ENCODE measurements at places on chromosomes 3 and 15.

- DNase-seq = no peak
Observed at GRCh38 chr15:40590667-40591050, 3.4 kb upstream of the KNL1 start.

- DNase-seq = no peak
Observed at GRCh38 chr3:138023754-138024153, 13.8 kb downstream of the CLDN18 start.

- DNase-seq = no peak
Observed at GRCh38 chr3:12159227-12159601, 502 bp upstream of the TIMP4 start.

DNA sequence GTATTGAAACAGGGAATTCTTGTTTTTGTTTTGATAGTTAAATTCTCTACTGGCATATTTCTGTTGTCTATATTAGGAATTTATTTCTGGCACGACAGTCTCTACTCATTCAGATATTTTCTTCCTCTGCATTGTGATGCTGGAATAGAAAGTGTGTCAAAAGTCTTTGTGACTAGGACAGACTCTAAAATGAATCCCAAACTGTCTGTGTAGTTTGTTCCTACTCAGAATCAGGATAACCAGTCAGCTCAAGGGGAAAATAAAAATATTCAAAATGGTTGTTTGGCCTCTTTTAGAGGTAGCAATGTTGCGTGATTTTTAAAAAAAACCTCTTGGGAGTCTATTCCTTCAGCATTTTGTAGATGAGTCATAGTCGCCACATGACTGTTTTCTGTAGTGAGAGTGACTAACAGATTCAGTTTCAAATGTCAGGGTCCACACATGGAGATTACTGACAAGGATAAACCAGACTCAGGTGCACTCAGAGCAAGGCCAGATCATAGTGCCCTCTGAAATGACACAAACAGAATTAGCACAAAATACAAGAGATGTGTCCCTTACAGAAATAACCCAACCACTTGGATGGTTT lies 13.1 kb downstream of the SLC7A14 start:
- DNase-seq = no peak

DNA sequence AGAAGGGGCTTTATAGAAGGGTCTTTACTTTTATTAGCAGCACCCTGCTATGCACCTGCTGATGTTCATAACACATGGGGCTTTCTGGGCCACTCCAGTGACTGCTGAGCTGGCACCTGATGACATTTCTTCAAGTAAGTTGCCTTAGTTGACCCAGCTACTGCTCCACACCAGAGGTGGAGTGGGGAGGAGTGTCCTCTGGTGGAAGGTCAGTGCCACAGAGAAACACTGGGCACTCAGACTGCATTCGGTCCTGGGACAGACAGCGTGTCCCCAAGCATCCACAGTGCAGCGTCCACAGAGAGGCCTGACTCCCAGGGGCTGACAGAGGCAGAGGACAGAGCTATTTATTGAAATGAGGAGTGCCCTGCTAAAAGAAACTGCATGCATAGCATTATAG lies 74.9 kb upstream of the NSMCE3 start:
- DNase-seq = no peak

DNA sequence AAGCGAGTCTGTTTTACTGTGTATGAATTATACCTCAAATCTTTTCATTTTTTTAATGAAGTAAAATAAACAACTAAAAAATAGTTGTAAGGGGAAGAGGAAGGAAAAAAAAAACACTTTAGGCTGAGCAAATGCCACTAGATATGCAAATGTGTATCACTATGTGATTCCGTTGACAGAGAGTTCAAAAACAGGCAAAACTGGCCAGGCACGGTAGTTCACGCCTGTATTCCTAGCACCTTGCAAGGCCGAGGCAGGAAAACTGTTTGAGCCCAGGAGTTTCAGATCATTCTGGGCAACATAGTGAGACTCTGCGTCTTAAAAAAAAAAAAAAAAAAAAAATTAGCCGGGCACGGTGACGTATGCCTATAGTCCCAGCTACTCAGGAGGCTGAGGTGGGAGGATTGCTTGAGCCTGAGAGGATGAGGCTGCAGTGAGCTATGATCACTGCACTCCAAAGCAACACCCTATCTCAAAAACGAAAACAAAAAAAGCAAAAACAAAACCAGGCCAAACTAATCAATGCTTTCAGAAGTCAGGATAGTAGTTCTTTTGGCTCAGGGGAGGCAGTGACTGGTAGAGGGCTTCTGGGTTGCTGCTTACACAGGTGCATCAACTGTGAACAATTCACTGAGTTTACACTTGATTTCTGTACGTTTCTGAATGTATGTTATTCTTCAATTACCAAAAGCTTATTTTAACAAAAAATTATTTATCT lies 7.4 kb downstream of the PRC1 start:
- no peak for DNase-seq
